ENCODE measurements at places on chromosomes 1 and 21. TPM values are rescaled to one million over a fixed set of nuclear protein-coding genes. Genes with fewer than 3 reads are reported as not detected.
A peak's percentile ranks its signal among the peaks of the same experiment; 100 is the strongest.

DNA sequence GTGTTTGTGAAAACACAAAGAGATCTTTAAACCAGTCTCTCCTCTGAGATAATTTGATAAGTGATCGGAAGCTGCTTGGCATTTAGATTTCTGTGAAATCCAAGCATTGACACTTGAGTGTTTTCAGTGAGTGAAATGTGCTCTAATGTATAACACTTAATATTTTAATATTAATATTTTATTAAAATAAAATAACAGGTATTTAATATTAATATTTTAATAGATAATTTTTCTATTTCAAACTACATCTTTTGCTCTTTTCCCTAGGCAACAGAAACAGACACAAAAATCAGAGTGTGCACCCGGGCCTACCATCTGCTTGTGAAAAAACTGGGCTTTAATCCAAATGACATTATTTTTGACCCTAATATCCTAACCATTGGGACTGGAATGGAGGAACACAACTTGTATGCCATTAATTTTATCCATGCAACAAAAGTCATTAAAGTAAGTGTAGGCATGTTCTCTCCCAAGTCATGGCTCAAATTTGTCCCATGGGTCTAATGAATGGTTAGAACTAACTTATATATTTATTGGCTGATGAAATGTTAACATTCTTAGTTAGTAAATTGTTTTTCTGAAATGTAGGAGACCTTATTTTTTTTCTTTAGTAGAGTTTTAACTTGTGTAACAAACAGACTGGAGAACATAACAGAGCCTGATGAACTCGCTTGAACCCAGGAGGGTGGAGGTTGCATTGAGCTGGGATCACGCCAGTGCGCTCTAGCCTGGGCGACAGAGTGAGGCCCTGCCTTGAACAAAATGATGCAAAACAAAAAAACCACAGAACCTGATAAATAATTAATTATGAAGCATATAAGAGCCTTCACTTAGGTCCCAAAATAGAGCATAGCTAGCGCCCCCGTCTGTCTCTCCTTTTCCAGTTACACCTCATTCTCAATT, 55.2 kb downstream of the MTR start:
- no peak for DNase-seq

- DNase-seq = no peak
These were observed 91.5 kb upstream of the ESRRG start for GRCh38 chr1:216814576-216815259.

DNA sequence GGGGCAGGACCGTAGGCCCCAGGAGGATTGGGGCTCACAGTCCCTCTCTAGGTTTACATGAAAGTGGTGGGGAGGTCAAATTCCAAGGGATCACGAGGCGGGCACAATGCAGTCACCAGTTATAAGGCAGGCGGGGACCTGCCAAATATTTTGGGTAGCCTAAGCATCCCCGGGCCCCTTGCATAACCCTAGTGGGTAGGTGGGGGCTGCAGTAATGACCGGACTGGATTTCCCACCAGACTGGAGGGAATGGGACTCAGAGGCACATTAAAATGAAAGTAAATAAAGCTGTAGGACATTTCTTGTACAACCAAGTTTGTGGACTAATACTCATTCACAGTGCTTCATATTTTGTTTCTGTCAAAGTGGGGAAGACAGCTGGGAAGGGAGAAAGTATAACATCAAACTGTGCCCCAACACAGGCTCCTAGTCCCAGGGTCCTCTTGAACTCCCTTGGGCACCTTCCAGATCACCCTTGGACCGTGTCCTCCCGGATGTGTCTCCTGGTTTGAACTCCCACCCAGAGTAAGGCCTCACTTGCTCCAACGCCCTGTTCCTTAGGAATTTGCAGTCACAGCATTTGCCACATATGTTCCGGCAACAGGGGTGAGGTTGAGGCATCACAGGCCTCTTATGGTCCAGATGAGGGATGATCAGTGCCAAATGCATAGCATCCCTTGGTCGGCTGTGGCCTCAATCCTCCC, 28.4 kb upstream of the KIAA0040 start:
- DNase-seq = no peak

GRCh38 chr1:45536886-45537285, 13.7 kb upstream of the AKR1A1 start:
- no peak for DNase-seq

DNA sequence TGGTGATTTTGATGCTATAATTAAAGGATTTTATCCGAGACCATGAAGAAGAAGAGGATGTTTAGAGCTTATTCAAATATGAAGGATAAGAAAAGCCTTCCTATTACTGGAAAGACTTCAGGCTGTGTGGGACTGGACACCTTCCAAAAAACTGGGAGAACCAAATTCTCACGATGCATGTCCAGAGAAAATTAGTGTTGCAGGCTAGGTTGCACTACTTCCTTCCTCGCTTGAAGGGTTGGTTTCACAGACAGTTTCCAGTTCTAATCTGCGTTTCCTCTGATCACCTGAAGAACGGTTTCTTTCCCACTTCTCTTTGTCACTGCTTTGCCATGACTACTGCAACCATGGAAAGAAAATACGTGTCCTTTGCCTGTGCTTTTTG, 2.0 kb downstream of the MTARC2 start:
- no peak for DNase-seq

GRCh38 chr1:85087659-85088407, 39.5 kb upstream of the MCOLN3 start:
- no peak for DNase-seq

DNA sequence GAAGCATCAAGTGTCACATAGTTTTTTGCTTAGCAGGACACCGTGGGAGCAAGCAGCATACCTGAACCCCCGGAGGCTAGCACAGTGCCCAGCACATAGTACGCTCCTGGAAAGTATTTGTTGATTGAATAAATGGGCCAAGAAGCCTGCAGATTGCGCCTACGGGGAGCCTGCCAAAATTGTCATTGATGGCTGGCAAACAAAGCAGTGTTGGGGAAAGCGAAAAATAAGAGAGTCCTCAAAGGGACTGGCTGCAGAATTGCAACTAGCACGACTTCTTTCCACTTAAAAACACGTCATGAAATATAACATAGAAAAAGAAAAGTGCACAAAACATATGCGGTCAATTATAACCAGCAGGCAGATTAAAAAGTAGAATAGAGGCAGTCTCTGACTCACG, 125.2 kb upstream of the GALNT2 start:
- no peak for DNase-seq

- no peak for DNase-seq
These were observed 79.9 kb downstream of the EVA1C start for GRCh38 chr21:32492376-32492775.

DNA sequence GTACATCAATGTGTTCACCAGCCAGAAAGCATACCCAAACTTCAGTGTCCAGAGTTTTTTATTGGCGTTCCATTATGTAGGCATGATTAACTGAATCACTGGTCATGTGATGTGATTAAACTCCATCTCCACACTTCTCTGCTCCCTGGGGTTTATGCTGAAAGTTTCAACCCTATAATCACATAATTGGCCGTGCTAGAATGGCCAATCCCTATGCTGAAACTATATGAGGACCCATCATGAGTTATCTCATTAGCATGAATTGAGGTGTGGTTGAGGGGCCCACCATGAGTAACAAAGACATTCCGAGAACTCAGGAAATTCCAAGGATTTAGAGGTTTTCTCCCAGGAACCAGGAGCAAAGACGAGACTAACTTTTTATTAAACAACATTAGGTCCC, 31.8 kb upstream of the FBXO28 start:
- DNase-seq = no peak

GRCh38 chr1:221994274-221994698, 252.4 kb upstream of the DUSP10 start:
- no peak for DNase-seq

DNA sequence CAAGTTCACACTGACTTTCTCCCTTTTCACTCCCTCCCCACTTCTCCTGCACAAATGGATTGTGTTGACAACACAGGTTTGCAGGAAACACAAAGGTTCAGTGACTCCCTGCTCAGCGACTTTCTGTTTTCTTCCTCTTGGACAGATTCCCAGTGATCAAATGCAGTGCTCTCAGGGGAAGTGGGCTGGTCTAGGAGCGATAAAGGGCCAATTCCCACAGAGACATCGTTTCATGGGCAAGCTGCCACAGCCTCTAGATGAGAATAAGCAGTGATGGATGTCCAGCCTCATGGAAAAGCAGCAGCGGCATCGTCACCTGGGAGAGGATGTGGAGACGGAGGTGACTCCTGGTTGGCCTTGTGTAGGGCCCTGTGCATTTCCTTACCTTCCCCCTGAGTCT, 30.6 kb downstream of the FYB2 start:
- no peak for DNase-seq

DNA sequence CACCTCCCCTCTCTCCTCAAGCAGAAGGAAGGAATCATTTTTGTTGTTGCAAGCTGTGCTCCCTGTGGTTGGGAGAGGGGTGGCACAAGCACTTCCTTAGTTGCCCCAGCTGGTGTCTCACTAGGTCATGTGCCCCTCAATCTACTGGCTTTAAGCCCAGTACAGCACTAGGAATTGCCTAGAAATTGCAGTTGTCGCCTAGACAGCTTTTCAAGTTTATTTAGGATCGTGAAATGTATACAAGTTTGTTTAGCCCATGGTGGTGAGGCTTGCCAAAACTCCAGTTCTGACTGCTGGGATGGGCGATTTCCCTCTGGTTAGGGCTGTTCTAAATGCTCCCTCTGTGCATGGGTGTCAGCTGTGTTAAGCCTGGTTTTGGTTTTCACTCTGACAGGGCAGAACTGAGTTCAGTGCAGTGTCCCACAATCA, 126.8 kb upstream of the ZNF644 start:
- no peak for DNase-seq

- peak; percentile 56 for DNase-seq
These were observed 2.2 kb downstream of the CAMK1G start for GRCh38 chr1:209585672-209586071.

GRCh38 chr1:192530254-192530653, 45.3 kb upstream of the RGS1 start:
- peak; percentile 53 for DNase-seq

DNA sequence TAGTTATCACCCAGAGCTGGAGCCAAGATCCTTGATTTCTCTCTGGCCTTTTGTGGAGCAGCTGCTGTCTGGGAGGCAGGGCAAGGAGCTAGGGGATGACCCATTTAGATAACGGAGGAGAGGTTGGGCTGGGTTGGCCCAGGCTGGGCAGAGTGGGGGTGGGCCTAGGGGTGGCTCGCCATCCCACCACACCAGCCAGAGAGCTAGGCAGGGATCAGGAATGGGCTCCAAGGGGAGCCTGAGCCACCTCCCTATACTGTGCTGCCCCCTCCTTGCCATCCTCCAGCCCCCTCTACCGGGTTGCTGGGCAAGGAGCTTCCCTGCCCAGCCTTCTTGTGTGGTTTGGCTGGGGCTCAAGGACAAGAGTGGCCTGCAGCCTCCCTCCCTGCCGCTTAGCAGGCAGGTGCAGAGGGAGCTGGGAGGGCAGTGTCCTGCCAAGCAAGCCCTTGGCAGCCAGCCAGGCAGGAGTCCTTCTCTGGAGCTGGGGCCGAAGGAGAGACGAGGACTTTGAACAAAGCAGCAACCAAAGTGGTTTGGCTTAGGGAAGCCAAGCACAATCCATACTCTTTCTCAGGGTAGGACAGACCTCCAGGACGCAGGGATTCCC, 4.1 kb downstream of the NUAK2 start:
- peak; percentile 94 for DNase-seq

GRCh38 chr1:22154626-22155025, 11.7 kb upstream of the WNT4 start:
- no peak for DNase-seq

DNA sequence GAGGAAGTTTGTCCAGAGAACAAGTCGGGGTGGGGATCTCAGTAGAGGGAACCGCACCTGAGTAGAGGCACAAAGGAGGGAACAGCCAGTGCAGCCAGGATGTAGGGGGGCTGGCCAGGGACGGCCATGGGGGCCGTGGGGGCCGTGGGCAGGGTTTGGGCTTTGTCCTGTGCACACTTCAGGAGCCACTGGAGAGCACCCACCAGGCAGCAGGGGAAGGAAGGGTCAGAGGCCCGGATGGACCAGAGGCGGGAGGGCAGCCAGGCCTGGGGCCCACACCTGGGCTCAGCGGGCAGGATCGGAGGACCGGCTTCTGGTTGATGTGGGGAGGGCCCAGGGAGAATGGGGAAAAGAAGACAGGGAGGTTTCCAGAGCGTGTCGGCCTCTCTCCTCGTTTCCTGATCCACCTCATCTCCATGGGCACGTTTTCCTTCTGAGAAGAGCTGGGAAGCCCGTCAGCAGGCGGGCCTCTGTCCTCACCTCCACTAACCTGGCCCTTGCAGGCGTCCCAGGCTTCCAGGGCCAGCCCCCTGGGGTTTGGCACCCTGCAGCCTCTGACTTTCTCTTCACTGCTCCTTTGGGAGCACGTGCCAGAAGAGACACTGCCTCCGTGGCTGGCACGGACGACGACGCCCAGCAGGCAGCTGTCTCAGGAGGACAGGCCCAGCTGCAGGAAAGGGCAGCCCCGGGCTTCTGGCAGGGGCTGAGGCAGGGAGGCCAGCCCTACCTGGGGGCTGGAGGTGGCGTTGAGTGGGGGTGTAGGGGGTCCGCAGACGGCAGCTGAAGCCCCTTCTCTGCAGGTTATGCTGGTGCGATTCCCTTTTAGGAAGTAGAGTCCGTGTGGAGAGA, 16.8 kb upstream of the PDXK start:
- no peak for DNase-seq

DNA sequence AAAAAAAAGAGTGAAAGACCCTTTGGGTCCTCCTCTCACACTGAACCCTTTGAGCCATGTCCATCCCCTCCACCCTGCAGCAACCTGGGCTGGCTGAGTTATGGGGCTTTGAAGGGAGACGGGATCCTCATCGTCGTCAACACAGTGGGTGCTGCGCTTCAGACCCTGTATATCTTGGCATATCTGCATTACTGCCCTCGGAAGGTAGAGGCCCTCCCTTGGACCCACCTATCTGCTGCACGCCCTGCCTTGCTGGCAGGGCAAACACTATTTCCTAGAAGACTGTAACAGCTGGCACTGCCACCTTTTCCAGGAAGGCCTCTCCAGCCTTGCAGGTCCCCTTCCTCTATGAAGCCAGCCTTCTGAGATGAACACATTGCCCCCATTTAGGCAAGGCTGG, 1.1 kb downstream of the SLC50A1 start:
- DNase-seq = no peak

- DNase-seq = no peak
These were observed 256.3 kb upstream of the DUSP10 start for GRCh38 chr1:221998186-221998612.

GRCh38 chr21:42117967-42118780, 47.1 kb downstream of the UMODL1 start:
- no peak for DNase-seq

GRCh38 chr1:155052439-155053395, 1.6 kb downstream of the ADAM15 start:
- DNase-seq = no peak

The LRIG2 gene
- total RNA-seq = 8.8 TPM

The CRABP2 gene
- total RNA-seq = 900 TPM

The KANK4 gene
- 4.0 TPM for total RNA-seq

The HSD3B1 gene
- 0.27 TPM for total RNA-seq

The DENND2C gene
- 1.8 TPM for total RNA-seq

The HSPB7 gene
- total RNA-seq = 744 TPM

The LCE3E gene
- not detected for total RNA-seq

The SPRR2F gene
- 5.1 TPM for total RNA-seq

The MX2 gene
- 2.3 TPM for total RNA-seq

The NFASC gene
- 0.63 TPM for total RNA-seq

The LENEP gene
- total RNA-seq = not detected
